SJCRH30 (cell line): ENCODE measurements at places on chromosomes 13 and 19.

GRCh38 chr13:88648598-88649373 lies 977.6 kb downstream of the SLITRK5 start:
- no peak for DNase-seq

- peak; percentile 46 for DNase-seq
These were observed 213.3 kb downstream of the MZT1 start for GRCh38 chr13:72514146-72514545.

- DNase-seq = peak; percentile 81
These were observed 5.2 kb upstream of the CEACAM18 start for GRCh38 chr19:51473009-51473707.

- DNase-seq = peak; percentile 89
These were observed 14.9 kb downstream of the LAIR2 start for GRCh38 chr19:54517483-54517882.

DNA sequence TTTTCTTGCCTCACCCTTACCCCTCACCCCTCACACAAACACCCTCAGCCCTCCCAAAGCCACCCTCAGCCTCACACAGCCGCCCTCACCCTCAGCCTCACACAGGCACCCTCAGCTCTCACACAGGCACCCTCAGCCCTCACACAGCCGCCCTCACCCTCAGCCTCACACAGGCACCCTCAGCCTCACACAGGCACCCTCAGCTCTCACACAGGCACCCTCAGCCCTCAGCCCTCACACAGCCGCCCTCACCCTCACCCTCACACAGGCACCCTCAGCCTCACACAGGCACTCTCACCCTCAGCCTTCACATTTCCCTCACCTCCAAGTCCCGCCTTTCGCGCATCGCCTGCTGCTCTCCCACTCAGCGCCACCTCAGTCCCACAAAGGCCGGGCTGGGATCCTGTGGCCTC lies 287 bp upstream of the ZSCAN22 start:
- no peak for DNase-seq

GRCh38 chr19:11205939-11206570 lies 8.7 kb upstream of the KANK2 start:
- no peak for DNase-seq

GRCh38 chr13:112064222-112064621 lies 2.7 kb upstream of the SOX1 start:
- DNase-seq = no peak

- peak; percentile 45 for DNase-seq
These were observed 1.2 kb downstream of the CGB7 start for GRCh38 chr19:49056101-49056901.

GRCh38 chr13:105452895-105453294 lies 1082.6 kb downstream of the EFNB2 start:
- DNase-seq = no peak

GRCh38 chr13:54637366-54637765 lies 1608.8 kb downstream of the OLFM4 start:
- DNase-seq = no peak

- no peak for DNase-seq
These were observed 116.6 kb upstream of the KLF12 start for GRCh38 chr13:74250738-74251190.

DNA sequence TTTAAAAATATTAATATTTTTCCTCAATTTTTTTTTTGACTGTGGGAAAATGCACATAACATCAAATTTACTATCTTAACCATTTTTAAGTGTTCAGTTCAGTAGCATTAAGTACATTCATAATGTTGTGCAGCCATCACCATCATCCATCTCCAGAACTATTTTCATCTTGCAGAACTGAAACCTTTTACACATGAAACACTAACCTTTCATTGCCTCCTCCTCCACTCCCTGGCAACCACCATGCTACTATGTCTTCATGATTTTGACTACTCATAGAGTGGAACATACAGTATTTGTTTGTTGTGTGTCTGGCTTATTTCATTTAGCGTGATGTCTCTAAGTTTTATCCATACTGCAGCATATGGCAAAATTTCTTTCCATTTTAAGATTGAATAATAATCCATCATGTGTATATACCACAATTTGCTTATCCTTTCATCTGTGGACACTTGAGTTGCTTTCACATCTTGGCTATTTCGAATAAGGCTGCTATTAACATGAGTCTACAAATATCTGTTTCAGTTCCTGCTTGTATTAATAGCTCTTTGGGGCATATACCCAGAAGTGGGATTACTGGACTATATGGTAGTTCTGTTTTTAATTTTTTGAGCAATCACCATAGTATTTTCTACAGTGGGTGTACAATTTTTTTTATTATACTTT lies 376.4 kb downstream of the MTUS2 start:
- no peak for DNase-seq

DNA sequence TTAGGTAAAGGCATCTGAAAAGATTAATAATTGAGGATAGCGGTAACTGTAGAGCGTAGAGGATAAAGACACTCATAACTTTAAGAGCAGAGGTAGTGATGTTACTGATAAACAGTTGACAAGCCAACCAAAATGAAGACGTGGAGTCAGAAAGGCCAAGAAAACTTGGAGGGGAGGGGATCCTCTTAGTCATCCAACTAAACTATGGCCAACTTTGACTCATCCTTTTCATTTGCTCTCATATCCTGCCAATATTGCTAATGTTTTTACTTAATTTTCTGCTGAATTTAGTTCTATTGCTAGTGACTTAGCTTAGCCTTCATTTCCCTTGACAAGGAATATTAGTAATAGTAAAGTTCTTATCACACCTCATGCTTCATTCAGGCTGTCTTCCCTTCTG lies 13.4 kb downstream of the ITGBL1 start:
- DNase-seq = no peak

GRCh38 chr19:29323440-29324290 lies 110.7 kb upstream of the UQCRFS1 start:
- DNase-seq = no peak

DNA sequence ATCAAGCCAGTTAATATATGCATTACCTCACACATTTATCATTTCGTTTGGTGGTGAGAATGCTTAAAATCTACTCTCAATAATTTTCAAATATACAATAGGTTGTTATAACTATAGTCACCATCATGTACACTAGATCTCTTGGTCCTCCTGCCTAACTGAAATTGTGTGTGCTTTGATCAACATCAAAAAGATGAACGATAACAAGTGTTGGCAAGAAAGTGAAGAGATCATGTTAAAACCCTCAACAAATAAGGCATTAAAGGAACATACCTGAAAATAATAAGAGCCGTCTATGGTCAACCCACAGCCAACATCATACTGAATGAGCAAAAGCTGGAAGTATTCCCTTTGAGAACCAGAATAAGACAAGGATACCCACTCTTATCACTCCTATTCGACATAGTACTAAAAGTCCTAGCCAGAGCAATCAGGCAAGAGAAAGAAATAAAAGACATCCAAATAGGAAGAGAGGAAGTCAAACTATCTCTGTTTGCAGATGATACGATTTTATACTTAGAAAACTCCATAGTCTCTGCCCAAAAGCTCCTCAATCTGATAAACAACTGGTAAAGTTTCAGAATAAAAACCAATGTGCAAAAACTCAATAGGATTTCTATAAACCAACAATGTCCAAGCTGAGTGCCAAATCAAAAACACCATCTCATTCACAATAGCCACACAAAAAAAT lies 27.9 kb upstream of the OR10H1 start:
- no peak for DNase-seq

DNA sequence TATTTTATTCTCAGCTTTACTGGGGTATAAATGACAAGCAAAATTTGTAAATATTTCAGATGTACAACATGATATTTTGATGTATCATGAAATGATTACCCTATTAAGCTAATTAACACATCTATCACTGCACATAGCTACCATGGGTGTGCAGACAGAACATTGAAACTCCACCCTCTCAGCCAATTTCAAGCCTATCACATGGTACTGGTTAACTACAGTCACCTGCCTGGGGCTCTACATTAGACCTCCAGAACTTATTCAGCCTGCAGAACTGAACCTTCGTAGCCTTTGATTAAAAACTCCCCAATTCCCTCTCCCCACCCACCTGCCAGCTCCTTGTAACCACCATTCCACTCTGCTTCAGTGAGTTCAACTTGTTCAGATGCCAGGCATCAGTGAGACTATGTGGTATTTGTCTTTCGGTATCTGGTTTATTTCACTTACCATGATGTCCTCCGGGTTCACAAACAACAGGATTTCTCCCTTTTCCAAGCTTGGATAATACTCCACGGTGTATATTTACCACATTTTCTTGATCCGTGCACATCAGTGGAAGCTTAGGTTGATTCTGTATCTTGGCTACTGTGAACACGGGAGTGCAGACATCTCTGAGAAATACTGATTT lies 19.2 kb downstream of the RAB20 start:
- no peak for DNase-seq

- DNase-seq = no peak
These were observed 9.9 kb downstream of the RFX2 start for GRCh38 chr19:6100284-6100915.

DNA sequence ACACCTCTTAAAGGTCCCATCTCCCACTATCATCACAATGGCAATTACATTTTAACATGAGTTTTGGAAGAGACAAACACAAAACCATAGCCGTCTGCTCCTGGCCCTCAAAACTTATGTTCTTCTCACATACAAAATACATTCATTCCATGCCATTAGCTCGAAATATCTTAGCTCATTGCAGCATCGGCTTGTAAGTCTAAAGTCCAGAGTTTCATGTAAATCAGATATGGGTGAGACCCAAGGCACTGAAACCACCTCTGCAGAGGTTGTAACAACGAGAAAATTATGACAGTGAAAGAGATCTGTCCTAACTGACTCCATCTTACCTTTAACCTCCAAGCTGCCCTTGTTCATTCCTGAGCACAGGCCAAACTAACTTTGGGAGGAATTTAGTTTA lies 635.0 kb upstream of the SPRY2 start:
- no peak for DNase-seq

- DNase-seq = no peak
These were observed 102.5 kb downstream of the ARHGEF7 start for GRCh38 chr13:111217641-111218040.

DNA sequence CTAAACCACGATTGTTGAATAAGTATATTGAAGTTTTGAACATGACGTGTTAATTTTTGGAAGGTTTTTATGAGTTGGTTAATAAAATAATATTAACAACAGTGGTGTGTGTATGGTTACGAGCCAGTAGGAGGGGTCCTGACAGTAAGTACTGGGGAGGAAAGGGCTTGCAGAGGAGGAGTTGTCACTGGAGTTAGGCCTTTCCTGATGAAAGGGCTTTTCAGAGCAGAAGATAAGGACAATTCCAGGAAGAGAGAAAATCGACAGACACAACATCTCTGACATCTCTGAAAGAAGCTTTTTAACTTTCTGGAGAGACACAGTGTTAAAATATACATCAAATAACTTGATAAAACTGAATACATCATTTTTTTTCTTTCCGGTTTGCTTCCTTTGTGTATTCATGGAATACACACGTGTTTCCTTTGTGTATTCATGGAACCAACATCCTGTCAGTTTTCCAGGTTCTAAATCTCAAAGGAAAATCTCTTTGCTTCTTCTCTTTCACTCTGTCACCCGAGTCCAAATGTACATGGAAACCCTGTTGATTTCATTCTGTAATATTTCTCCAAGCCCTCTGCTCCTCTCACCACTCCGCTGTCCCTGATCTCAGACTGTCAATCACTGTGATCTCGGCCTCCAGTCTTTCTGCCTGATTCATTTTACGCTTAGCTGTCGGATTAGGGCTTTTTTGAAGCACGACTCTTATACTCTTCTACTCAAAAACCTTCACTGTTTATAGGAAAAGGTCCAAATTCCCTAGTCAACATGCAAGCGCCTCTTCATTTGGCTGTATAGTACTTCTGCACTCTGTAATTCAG lies 374.4 kb downstream of the DLEU7 start:
- no peak for DNase-seq

GRCh38 chr13:114077099-114077932 lies 55.1 kb downstream of the RASA3 start:
- DNase-seq = no peak

- no peak for DNase-seq
These were observed 1305.2 kb upstream of the PCDH9 start for GRCh38 chr13:68535329-68535728.

- DNase-seq = peak; percentile 50
These were observed 1.5 kb upstream of the S1PR5 start for GRCh38 chr19:10518444-10519361.

GRCh38 chr13:59360108-59360507 lies 803.6 kb downstream of the DIAPH3 start:
- DNase-seq = no peak

DNA sequence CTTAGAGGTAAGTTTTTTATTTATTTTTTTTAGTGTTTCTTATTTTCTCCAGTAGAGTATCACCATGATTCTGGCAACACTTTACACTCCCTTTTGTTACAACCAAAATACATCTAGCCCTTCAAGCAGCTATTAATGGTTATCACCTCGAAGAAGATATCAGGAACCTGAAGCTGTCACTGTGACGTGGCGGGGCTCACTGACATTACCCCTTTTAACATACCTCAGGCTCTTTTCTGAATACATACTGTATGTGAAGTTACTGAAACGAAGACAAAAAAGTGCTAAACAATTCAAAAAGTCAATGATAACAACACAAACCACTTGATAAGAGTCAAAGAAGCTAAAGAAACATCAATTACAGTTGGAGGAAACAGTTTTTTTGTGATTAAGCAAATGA lies 1218.7 kb downstream of the EFNB2 start:
- DNase-seq = no peak

- DNase-seq = no peak
These were observed 28.4 kb downstream of the MYH14 start for GRCh38 chr19:50231821-50232220.

- no peak for DNase-seq
These were observed 2.4 kb upstream of the SPIB start for GRCh38 chr19:50416034-50416977.

GRCh38 chr19:41999071-41999877 lies 5.2 kb upstream of the ATP1A3 start:
- no peak for DNase-seq

DNA sequence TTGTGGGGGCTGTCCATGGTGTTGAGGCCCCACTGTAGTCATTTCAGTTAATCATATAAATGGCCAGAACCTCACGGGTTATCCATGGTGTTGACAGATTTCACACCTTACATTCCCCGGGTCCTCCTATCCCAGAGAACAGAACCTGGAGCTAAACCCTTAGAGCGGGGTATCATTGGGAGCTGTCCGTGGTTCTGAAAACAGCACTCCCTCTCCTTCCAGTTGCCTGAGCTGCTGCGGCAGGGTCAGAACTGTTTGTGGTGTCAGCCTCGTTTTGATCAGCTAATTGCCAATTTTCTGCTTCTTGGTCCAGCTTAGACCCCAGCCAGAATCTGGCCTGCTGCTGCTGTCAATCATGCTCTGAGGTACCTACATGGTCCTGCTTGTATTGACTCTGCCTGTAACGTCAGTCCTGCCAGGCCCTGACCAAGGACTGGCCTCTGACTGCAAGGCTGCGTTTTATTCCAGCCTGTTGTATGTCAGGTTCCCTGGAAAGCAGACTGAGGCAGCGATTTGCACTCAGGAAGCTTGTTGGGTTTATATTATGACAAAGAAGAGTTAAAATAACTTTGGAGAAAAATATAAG lies 55.8 kb upstream of the KCTD15 start:
- DNase-seq = peak; percentile 95

- no peak for DNase-seq
These were observed 92.5 kb downstream of the UQCRFS1 start for GRCh38 chr19:29120466-29120865.
